ACHN (cell line): ENCODE measurements at places on chromosomes 11 and 22.

DNA sequence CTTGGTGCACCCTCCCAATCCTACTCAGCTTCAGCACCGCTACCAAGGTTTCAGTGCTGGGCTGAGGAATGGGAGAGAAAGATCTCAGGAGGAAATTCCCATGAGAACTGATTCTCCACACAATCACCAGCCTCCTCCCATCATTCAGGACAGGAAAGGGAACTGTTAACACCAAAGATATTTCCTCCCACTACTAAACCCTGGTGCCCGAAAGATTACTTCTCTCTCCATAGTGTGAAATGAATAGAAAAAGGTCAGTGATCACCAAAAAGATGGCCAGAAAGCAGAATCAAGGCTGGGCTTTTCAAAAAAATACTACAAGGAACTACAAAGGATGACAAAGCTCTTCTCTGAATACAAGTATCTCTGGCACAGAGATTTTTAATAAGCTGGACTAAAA lies 26.1 kb downstream of the TCIRG1 start:
- DNase-seq, result no peak

- DNase-seq, result peak; percentile 91
Observed at GRCh38 chr22:38317995-38318715, 922 bp upstream of the CSNK1E start.

DNA sequence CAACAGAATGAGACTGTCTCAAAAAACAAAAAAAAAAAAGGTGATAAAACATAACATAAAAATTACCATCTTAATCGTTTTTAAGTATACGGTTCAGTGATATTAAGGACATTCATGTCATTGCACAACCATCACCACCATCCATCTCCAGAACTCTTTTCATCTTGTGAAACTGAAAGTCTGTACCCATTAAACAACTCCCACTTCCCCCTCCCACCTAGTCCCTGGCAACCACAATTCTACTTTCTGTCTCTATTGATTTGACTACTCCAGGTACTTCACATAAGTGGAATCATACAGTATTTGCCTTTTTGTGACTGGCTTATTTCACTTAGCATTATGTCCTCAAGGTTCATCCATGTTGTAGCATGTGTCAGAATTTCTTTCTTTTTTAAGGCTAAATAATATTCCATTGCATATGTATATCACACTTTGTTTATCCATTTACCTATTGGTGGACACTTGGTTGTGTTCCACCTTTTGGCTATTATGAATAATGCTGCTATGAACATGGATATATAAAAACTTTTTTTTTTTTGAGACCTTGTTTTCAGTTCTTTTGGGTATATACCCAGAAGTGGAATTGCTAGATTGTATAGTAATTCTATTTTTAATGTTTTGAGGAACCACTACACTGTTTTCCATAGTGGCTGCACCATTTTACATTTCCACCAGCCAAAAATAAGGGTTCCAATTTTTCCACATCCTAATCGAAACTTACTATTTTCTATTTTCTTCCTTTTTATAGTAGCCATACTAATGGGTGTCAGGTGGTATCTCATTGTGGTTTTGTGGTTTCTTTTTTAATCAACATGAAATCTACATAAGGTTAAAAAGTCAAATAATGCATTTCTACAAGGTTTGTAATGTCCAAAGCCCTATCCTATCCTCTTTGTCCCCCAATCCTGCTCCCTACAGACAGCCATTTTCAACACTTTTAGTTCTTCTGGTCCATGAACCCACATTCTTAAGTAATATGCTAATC lies 23.4 kb upstream of the PIK3C2A start:
- no peak for DNase-seq

DNA sequence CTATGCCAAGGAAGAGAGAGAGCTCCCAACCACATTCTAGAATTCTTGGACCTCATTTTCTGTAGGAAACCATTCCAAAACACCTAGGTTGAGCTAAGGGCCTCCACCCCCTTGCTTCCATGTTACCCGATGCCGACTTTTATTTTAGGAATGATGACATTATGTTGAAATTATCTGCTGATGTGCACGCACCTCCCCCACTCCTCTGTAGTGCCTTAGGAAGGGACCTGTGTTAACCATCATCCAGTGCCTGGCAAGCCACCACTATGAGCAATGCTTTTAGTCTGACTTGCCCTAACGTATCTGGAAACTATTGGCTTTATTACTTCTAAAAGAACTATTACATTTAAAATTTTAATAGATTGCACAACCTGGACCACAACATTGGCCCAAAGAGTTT lies 42.1 kb downstream of the NCAPD3 start:
- DNase-seq, result no peak

GRCh38 chr11:11493698-11494097 lies 128.1 kb downstream of the GALNT18 start:
- DNase-seq, result no peak

DNA sequence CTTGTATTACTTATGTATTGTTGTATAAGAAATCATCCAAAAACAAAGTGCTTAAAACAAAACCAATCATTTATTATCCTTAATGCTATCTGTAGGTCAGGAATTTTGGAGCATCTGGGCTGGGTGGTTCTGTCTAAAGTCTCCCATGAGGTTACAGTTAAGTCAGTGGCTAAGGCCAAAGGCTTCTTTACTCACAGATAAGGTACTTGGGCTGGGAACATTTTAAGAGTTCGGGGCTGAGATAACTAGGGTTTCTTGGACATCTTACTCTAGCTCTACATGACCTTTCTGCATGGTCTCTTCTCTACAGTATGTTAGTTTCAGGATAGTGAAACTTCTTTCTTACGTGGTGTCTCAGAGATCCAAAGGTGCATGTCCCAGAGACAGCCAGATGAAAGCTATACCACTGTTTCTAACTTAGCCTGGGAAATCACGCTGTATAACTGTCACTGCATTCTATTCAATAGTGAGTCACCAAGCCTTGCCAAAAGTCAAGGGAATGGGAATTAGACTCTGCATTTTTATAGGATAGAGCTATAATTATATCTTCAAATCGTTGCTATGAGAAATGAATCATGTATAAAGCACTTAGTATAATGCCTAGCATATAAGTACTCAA lies 29.6 kb downstream of the SOX6 start:
- no peak for DNase-seq

DNA sequence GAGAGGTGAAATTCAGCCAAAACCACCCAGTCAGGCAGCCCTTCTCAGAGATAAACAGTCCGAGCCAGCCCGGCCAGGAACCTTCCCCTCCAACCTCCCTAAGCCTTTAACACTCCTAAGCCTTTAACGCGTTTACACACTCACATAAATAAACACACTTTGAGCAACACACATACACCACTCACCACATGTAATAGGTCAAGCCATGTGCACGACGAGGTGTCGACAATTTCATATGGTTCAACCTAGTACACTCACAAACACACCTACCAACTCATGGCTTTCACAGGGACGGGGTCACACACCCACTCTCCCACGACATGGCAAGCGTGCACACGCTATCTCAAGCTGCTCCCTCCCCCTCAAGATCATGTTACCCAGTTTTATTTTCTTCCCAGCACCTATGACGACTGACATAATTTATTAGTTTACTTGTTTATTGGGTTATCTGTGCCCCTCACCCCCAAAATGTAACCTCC lies 15.5 kb downstream of the SLC43A1 start:
- DNase-seq, result no peak

- no peak for DNase-seq
Observed at GRCh38 chr22:21693333-21693998, 27.7 kb downstream of the PPIL2 start.

- no peak for DNase-seq
Observed at GRCh38 chr11:43819926-43820325, 60.7 kb upstream of the ALKBH3 start.

- no peak for DNase-seq
Observed at GRCh38 chr22:46672731-46673130, 52.5 kb downstream of the GRAMD4 start.

- DNase-seq, result no peak
Observed at GRCh38 chr11:126751242-126751641, 249.3 kb downstream of the KIRREL3 start.

GRCh38 chr11:24372491-24372890 lies 124.4 kb upstream of the LUZP2 start:
- no peak for DNase-seq

GRCh38 chr11:88480223-88480622 lies 142.7 kb upstream of the CTSC start:
- DNase-seq, result peak; percentile 88

GRCh38 chr11:47552056-47552565 lies 821 bp downstream of the CELF1 start:
- DNase-seq, result peak; percentile 52

GRCh38 chr11:71342951-71343827 lies 90.8 kb upstream of the SHANK2 start:
- peak; percentile 72 for DNase-seq

DNA sequence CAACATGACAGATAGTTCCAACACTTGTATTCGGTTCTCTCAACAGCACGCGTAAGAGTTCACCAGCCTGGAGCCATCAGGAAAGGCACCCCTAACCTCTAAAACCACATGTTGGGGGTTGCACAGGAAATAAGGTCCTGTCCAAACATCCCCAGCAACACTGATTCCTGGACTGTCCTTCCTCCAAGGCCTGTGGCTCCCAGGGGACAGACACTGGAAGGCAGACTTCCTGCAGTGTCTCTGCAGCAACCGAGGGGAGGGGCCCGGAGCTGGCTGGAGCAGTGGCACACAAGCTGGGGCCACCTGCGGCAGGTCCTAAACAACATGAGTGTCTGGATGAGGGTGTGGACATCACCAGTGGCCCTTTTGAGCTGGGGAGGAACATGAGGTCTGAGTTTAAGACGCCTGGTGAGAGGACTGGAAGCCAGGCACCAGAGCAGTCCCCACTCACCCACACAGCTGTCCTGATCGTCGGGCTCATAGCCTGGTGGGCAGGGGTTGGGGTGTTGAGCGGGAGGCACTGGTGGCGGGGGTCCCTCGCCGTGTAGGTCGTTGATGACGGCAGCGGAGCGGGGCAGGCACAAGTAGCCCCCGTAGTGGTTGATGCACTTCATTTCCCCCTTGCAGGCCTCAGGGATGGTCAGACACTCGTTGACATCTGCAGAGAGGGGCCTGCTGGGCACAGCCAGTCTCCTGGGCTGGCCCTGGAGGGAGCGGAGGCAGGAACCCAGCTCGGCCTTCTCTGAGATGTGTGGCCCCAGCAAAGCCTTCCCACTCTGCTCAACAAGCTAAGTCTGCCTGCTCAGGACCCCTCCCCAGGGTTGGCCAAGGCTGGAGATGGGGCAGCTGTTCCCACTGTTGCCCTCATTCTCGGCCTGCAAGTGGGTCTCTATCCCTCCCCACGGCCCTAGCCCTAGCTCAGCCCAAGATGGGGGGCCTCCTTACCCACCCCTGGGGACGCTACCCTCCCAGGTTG lies 1.6 kb downstream of the EFEMP2 start:
- DNase-seq, result no peak

DNA sequence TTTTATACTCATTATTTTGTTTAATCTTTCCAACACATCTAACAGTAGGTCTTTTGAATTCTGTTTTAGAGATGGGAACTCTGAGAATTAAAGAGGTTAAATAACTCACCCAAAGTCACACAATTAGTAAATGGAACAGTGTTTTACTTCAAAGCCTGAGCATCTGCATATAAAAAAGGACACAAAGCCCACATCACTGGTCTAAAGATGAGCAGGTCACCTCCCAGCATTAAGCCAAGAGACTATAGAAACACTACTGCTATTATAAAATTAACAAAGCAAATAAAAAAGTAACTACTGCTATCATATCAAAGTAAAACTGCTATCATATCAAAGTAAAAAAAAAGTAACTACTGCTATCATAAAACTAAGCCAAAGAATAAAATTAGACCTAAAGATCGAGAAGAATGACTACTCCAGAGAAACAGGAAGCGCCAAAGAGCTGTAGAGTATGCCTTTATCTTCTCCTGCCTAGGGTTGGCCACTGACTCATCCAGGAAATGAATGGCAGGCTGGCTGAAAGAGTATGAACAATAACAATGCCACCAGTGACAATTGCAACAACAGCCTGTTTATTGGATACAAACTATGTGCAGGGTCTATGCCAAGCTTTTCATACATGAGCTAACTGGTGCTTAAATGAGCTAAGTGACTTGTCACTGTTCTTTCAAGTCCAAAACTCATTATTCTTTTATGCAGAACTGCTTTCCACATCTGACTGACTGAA lies 1153.0 kb upstream of the TENM4 start:
- DNase-seq, result peak; percentile 24

DNA sequence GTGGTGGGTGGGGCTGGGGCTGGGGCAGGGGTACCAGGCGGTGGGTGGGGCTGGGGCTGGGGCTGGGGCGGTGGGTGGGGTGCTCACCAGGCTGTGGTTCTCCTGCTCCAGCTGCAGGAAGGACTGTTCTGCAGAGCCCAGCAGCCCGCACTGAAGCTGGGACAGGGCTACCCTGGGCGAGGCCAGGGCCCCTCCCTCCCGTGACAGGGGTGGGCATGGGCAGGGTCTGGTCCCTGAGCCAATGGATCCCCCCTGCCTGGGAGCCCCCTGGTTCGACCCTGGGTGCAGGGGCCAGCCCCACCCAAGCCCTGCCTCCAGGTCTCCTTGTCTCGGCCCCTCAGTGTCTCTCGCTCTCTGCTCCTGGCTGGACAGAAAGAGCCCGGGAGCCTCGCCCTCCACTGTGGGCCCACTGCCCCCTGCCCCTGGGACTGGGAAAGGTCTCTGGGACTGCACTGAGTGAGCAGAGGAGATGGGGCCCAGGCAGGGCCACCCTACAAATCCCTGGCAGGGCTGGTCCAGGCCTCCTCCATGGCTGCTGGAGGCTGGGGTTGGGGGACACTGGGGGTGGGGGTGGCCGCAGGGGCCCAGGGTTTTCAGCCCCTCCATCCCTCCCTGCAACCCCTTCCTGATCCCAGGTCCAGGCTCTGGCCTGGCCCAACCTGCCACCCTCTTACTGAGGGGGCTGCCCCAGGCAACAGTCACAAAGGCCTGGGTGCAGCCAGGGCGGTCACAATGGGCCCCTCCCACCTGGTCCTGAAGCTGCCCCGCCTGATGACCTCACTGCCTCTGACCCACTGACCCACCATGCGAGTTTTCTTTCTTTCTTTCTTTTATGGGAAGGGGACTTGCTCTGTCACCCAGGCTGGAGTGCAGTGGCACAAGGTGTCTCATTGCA lies at the start of gene CCDC188:
CCDC188 (minus strand) TSS at position 675 of the 895 bp plus-strand sequence; CDS start at position 606, 69 bp downstream.
- no peak for DNase-seq

DNA sequence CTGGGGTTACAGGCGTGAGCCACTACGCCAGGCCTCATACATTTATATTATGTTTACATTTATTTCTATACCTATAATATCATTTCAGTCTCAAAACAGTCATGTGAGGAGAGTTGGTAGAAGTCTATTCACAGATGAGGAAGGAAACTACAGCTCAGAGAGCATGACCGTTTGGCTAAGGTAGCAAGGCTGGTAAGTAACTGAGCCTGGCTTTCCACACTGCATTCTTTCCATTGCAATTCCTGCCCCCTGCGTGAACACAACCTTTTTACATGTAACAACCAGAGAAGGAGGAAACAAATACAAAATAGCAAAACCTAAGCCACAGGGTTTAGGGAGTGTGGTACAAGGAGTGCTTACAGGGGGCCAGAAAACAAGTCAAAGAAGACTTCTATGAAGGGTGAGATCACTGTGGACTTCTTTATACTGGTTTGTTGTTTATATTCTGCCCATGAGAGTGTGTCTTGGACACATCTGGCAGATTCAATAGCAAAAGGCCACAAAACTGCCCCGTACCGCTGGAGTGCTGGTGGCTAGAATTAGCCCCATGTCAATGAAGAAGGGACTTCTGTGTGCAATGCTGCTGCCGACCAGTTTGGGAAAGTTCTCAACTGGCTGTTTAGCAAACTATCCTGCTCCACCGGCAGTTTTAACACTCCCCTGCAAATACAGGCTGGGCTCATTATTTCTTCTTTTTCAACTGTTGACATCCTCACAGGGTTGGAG lies 19.0 kb downstream of the MICAL3 start:
- no peak for DNase-seq

GRCh38 chr11:68997995-68998348 lies 15.1 kb downstream of the MRGPRF start:
- DNase-seq, result no peak
